ENCODE measurements at places on chromosomes 5 and 9.

GRCh38 chr9:134619448-134619982 is 22.1 kb upstream of the COL5A1 start:
- DNase-seq: peak; percentile 47

DNA sequence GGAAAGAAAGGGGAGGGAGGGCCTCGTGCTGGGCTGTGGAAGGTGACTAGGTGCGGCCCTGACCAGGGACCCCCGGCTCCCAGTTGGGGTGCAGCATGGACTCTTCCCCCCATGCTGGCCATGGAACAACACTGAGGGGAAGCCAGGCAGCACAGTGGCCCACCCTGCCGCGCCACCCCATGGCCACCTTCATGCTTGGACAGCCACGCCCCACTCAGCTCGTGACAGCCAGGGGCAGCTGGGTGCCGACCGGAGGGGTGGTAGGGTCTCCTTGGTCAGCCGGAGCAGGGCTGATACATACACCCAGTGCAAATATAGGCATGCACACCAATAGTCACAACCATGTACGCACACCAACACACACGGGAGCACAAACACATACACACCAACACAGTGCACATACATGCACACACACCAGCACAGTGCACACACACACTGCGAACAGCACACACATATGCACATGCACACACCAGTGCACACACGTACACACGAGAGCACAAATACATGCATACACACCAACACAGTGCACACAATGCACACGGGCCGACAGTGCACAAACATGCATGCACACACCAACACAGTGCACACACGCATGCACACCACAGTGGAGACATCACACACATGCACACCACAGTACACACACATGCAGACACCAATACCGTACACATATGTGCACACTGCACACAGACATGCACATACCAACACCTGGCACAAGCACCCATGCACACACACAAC is 8.3 kb downstream of the SOHLH1 start:
- DNase-seq: no peak

DNA sequence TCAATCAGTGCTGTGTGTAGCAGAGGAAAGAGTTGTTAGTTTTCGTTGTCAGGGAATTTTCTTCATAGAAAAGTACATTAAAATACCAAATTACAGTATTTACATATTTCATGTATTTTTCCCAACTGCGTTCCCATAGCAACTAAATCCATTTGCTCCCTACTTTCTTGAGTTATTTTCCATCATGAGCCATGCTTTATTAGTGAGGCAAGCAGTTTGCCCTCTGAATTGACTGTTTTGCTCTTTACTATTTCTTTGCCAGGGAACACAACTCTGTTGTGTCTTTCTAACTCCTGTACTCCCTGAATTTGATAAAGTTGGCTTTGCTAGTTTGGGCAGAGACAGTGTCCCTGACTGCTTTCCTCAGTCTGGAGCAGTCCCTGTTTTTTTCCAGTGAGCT is 276.2 kb upstream of the SLC30A5 start:
- no peak for DNase-seq

GRCh38 chr5:140356853-140357725 is 2.9 kb upstream of the SLC4A9 start:
- no peak for DNase-seq

- no peak for DNase-seq
Measured at GRCh38 chr5:37918424-37918823, 78.6 kb upstream of the GDNF start.

DNA sequence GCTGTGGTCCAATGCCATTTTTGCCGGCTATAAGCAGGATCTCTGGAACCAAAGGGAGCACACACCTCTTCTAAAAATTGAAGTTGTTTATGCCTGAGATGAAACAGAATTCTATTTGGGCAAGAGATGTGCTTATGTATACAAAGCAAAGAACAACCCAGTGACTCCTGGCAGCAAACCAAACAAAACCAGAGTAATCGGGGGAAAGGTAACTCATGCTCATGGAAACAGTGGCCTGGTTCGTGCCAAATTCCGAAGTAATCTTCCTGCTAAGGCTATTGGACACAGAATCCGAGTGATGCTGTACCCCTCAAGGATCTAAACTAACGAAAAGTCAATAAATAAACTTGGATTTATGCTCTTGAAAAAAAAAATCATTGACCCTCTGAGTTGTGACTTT is 178.7 kb downstream of the CEMIP2 start:
- DNase-seq: no peak

GRCh38 chr5:137631453-137631852 is 104.4 kb downstream of the KLHL3 start:
- DNase-seq: no peak

- no peak for DNase-seq
Measured at GRCh38 chr5:9374025-9374424, 171.8 kb downstream of the SEMA5A start.

DNA sequence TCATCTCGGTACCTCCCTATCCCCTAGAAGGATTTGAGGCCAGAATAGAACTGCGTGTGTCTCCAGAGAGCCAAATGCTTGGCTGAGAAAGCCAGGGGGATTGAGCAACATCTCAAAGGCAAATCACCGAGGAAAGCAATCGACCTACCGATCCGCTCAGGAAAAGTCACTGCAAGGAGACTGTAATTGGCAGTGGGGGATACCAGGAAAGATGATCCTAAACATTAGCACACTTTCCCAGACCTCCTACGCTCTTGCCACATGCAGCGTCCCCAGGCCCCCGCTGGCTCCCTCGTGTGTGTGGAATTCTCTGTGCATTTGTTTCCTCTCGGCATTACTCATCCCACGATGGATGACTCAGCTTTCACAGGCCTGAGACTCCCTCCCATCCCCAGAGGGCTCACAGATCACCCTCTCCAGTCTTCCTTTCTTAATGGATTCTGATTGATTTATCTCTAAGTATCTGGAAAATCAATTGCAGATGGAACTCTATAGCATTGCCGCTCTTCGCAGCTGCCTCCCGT is 82.2 kb upstream of the ICE1 start:
- DNase-seq: peak; percentile 98

- peak; percentile 37 for DNase-seq
Measured at GRCh38 chr5:133936651-133937015, 31.8 kb downstream of the C5orf15 start.

GRCh38 chr9:11992866-11993265 is 700.3 kb upstream of the TYRP1 start:
- no peak for DNase-seq

DNA sequence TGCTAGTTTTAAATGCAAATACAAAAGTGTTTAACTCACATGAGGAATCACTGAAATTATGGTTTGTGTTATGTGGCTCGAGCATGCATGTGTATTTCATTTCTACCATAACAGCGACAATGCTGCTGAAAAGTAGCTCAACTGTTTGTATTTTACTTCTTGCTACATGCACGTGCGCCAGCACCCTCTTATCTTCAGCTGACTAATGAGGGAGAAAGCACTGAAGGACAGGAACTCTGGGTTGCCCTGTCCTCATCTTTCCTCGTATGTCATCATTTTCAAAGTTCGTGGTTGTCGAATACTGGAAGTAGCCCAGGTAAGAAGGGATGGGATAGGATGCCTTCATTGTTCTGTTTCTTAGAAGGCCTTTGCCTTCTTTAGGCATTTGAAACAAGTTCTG is 120.3 kb downstream of the SYK start:
- DNase-seq: no peak

- DNase-seq: peak; percentile 50
Measured at GRCh38 chr5:142015781-142016533, 3.1 kb upstream of the GNPDA1 start.

- DNase-seq: no peak
Measured at GRCh38 chr9:112037281-112038016, 137.6 kb downstream of the SUSD1 start.

GRCh38 chr9:126681336-126681735 is 67.6 kb downstream of the LMX1B start:
- no peak for DNase-seq

DNA sequence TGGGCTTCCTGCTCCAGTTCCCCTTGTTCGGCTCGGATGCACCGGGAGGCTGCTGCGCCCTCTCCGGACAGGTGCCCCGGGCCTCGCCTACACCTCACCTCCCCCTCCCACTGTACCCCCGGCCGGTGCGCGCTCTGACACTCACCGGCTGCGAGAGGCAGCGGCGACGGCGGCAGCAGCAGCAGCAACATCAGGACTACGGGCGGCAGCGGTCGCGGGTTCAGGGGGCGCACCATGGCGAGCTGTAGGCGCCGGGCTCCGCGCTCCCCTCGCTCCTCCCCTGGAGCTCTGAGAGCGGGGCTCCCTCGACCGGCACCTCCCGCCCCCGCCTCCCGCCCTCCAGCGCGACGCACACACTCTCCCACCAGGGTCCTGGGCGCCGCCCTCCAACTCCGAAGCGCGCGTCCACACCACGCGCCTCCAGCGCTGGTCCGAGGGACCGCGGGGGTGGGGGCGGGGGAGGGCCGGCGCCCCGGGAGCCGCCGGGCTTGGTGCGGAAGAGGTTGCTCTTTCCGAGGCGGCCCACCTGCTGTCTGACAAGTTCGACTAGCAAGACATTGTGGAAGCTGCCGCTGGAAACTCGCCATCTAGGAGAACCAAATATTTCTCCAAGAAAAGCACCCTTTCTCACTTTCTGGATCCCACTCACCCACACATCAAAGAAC is at the start of gene GFRA3:
TSS of gene GFRA3 (minus strand) at position 433 of the 665 bp plus-strand sequence. CDS start at position 236, 197 bp downstream.
- peak; percentile 69 for DNase-seq

DNA sequence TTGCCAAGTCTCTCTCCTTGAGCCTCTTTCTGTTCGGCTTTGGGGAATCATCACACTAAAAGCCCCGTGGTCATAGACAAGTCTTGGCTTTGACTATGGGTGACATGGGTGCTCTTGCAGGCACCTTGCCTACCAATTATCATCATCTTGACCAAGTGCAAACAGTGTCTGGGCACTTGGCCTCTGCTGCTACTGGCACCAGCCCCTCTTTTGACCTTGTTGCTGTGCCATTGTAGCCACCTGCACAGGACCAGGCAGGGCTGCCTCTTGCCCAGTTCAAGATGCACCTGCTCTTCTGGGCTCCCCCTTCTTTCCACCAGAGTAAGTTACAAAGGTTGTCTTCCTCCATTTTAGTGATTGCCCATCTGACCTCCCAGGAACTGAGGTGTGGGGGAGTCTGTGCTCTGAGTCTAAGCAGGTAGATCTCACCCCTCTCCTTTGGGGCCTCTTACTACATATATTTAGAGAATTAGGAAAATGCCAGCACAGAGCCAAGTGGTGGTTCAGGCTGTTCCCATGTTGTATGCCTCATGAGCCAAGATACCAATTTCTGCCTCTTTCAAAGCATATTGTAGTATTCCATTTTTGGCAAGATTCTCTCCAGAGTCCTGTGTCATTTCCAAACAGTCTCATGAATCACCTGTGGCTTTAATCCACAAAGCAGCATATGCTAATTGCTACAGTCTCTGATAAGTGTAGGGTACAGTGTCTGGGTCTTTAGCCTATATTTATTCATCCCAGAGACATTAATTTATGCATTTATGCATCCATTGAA is 142.9 kb upstream of the DAP start:
- DNase-seq: no peak

DNA sequence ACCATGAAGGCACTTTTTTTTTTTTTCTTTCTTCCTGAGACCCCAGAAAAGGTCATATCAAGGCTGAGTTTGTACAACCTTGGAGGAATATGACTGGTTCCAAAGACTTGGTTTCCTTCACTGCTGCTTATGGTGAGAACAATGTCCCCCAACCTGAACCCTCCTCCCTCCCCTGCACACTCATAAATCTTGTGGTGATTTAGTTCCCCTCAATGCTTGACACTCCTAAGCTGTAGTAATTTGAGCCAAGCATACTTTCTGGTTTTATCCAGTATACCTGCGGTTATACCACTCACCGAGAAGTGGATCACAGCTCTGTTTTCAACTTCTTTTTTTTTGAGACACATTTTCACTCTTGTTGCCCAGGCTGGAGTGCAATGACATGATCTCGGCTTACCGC is 149.9 kb upstream of the KLF4 start:
- no peak for DNase-seq

Measured in islet precursor cell (in vitro differentiated cells).